ENCODE measurements at places on chromosomes 7 and 10.

GRCh38 chr10:131214521-131215244 lies 96.8 kb downstream of the TCERG1L start:
- no peak for DNase-seq

GRCh38 chr10:14389981-14390590 lies 59.4 kb upstream of the FRMD4A start:
- no peak for DNase-seq

DNA sequence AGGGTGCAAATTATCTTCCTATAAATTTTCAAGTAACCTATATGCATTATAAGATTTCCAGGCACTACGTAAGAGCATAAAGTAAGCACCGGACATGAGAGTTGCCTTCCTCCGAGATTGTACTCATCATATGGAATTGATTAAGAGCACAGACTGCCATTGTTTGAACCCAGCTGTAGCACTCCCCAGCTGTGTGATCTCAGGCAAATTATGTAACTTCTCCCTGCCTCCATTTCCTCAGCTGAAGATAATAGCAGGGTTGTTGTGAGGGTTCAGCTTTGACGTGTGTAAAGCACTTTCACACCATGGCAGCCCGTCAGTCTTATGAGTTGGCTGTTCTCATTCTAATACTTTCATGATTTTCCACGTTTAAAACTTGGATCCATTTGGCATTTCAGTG lies 122.6 kb downstream of the ITIH5 start:
- no peak for DNase-seq

DNA sequence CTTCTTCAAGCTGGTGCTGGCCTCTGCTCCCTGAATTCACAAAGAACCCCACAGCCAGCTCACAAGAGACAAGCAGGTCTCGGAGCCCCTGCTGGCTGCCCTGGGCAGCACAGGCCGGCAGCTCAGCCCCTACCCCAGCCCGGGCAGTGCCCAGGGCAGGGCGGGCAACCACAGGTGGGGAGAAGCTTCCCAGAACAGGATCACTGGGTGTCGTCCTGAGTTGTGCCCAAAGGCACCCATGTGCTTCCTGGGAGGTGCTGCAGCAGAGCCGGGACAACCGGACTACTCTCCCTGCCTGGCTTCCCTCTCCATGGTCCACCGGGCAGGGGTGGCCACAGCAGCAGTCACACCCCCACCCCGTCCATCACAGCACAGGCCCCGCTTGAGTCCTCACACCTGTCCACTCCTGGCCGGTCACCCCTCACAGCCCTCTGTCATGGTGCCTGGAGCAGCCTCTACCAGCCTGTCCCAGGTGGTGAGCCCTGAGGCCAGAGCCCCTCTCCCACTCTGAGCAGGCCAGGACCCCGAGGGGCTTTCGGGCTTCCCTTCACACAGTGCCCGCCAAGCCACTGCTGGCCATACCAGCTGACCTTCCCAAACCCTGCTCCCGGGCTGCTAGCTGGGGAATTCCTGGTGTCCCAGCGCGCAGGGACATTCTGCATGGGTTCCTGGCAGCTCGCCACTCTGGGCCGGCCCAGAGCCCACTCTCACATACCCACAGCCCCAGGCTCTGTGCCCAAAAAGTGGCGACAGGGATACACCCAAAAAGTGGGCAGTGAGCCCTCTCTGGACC lies 3.1 kb downstream of the RASGEF1A start:
- DNase-seq: no peak

- peak; percentile 64 for DNase-seq
These were observed 14.4 kb upstream of the WBP1L start for GRCh38 chr10:102729029-102730026.

GRCh38 chr10:27504808-27505460 lies 830 bp downstream of the RAB18 start:
- DNase-seq: no peak

GRCh38 chr7:126001349-126001748 lies 1071.7 kb upstream of the POT1 start:
- DNase-seq: no peak

DNA sequence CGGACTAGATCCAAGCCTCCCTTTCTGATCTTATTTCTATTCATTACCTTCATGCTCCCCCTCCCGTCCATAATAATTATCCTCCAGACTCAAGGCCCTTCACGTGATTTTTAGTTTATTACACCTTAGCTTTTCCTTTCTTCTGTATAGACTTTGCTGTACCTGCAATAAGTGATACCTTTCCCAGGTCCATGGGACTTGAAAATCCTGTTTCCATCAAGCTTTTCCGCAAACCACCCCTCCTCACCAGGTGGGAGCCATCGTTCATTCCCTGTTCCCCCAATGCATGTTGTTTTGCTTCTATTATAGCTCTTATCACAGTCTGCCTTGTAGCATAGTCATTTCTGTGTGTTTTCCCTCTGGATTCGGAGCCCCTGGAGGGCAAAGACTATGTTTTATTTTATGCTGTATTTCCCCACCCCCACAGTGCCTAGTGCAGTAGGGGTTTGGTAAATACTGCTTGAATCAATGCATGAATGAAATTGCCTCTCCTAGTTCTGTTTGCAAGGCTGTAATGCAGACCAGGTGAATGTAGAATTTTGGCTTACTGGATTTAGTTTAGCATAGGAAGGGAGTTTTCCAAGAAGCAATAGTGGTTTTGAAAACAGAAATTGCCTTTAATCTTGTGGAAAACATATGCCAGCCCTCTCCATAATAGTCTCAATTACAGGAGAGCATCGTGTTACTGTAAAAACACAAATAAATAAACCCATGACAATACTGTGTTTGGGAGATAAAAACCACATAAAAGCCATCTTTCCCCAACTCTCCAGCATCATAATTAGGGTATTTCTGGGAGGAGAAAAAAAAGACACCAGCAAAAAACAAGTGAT lies 213.4 kb downstream of the AUTS2 start:
- DNase-seq: no peak

DNA sequence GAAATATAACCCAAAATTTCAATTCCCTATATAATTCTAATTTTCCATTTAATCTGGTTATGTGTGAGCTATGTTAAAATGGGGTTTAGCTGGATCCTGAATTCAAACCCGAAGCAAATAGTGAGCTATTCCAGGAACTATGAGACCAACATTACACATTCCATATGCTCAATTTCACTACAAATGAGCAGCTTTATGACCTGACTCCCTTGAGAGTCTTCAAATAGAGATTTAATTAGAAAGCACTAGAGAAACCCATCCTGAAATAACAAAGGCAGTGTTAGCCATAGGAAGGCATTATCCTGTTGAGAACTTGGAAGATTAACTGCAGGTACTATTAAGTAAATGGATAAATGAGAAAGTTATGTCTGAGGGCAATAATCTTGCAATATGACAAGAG lies 890.0 kb downstream of the GRM8 start:
- no peak for DNase-seq

DNA sequence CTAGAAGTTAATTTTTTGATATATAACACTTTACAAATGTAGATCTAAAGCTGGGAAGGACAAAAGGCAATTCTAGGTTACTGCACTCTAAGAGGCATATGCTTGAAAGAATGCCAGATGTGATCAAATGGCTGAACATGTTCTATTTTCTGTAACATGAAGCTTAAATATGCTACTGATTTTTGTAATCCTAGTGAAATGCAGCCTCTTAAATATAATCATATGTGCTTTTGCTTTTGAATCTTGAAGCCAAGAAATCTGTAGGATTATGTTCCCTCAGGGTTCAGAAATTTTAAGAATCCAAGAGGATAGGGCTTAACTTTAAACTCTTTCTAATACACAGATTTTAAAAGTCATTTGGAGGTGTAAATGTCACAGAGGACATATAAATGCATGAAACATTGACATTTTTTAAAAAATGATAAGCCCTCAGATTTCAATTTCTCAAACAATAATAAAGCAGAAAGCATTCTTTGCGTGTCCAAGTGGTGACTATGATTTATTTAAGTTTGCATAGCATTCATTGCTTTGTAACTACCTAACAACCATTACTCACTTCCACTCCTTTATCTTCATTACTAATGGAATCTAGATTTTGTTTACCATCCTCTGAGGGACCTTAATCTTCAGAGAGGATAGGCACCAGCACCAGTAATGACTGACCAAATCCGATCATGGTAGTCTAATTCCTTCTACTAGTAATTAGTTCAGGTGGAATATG lies 170.4 kb downstream of the MAGI2 start:
- no peak for DNase-seq

DNA sequence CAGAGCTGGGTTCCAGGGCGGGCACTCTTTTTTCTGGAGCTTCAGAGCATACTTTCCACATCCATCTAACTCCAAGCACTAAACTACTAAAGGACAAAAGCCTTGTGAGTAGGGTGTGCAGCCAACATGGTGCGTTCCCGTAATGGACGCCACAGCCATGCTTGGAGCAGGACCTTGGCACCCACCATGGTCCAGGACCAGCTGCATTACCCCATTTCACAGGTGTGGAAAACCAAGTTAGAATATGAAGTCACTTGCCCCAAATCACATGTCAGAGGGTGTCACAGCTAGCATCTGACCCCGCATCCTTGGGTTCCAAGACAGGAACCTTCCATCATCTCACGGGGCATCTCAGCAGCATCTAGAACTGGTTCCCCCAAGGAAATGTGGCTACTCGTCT lies 112.4 kb downstream of the SMURF1 start:
- DNase-seq: no peak

DNA sequence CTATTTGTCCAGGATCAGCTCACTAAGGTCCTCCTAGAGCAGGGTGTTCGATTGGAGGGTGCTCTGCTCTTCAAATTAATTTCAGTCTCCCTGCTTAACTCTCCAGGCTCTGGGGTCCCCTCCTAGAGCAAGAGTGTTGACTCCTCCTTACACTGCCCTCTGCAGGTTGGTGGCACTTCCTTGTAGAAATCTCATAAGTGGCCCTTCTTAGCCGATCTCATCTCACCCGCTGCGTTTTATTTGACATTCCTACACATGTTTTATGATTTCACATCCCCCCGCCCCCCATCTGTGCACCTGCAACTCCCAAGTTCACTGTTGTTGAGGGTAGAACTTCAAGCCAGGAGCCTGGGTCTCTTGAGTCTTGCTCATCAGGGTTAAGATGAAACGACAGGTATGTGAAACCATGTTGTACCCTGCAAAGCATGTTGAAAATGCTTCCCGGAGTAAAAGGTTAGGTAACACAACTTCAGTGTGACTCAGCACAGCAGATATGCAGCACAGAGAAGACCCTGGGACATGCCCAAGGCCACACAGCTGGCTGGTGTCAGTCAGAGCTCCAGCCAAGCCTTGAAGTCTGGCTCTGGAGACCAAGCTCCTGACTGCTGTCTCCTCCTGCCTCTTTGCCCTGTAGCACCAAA lies 171.2 kb downstream of the PRKAG2 start:
- DNase-seq: peak; percentile 25

DNA sequence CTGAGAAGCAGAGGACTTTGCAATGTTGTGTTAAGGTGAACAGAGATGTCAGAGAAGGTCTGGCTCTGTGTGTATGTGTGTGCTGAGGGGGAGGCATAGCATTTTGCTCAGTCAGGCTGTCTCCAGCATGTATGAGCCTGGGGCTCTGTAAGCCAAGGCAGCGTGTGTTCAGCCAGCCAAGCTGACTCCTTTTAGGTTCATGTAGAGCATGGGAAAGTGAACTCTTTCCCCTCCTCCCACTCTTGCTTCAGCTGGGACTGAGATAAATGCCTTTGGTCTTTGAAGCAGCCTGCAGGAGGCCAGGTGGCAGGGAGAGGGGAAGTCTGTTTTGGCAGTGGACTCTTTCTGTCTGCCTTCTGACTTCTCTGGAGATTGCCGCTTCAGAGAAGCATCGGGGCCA lies 3.8 kb downstream of the SFXN2 start:
- no peak for DNase-seq

DNA sequence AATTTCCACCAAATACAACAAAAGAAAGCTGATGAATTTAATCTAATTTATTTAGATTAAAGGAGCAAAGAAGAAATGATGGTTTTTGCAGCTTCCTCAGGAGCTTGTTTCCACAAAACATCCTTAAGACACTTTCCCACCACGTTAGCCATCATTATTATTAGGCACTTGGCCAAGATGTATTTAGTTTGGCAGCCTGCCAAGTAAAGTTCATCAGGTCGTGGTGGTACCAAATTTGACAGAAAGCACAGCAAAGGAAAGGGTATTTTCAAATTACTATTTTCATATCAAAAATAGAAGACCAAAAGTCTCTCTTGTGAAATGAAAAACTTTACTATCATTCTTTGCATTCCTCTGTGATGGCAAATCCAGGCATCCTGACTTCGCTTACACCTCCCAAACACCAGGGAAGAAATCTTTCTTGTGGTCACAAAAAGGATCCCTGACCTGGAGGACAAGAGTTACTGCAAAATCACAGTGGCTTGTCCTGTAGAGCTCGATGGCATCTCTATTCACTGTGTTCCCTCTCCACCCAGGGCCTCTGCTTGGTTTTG lies 123.1 kb upstream of the INHBA start:
- DNase-seq: no peak

DNA sequence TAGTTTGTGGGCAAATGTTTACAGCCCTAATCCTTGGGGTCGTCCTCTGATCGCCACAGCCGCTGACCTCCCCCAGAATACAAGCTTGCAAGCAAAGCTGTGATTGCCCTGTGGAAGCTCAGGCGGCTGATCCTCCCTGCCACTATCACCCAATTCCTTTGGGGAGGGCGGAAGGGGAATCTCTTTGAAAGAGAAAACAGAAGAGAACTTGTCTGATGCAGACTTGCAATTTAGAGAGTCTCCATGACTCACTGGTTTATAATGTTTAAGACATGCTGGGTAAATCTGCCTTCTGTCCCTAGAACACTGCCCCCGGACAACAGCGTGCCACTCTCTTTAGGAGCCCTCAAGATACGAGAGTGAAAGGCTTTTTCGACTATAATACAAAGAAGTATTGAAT lies 75.5 kb downstream of the NRP1 start:
- DNase-seq: no peak

- no peak for DNase-seq
These were observed 516.4 kb downstream of the GLRX3 start for GRCh38 chr10:130652544-130652943.

DNA sequence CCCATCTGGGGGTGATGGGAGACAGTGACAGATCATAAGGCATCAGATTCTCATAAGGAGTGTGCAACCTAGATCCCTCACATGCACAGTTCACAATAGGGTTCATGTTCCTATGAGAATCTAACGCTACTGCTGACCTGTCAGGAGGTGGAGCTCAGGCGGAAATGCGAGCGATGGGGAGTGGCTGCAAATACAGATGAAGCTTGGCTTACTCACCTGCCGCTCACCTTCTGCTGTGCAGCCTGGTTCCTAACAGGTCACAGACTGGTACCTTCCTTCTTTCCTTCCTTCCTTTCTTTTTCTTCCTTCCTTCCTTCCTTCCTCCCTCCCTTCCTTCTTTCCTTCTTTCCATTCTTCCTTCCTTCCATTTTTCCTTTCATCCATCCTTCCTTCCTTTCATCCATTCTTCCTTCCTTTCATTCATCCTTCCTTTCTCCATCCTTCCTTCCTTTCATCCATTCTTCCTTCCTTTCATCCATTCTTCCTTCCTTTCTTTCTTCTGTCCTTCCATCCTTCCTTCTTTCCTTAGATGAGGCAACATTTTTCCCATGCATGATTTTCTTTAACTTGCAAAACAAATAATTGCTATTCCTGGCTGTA lies 370.0 kb upstream of the AUTS2 start:
- DNase-seq: no peak

Data from activated CD8-positive, alpha-beta memory T cell treated with anti-CD3 and anti-CD28 coated beads, Interleukin-2, amount 50 U/mL, for 4 hours (primary cell).